CD8-positive, alpha-beta memory T cell (primary cell): ENCODE measurements at places on chromosomes 2 and 18. TPM values are rescaled to one million over a fixed set of nuclear protein-coding genes. Genes with fewer than 3 reads are reported as not detected.

DNA sequence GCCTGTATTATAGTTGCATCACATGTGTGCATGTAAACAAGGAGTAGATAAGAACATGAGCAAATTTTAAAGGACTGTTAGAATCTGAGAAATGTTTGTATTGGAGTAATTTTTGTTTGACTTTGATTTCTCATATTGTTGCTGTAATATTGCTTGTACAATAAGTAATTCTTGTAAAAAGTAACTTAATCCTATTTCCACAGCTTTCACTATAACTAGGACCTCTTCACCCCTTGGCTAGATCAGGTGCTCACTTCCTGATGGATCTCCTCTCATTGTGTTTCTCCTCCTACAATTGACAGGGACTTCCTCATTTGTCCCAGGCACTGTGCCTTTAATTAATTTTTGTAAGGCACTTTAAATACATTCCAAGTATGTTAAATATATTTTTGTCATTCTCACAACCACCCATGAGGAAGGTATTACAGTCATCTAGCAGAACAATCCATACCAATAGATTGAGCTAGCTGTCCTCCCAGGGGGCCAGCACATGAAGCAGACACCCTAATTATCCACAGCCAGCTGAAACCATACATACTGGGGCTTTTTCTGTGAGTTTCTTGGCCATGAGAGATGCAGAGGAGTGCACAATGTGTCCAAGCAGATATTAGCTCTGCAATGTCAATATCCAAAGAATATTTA, 359.5 kb upstream of the ACVR2A start:
- DNase-seq, result no peak
- H3K27ac ChIP-seq, result no peak overlapping the region
- H3K36me3 ChIP-seq, result no peaks in the 10 kb centered on the region
- H3K4me3 ChIP-seq, result no peak overlapping the region

Gene CGREF1
- total RNA-seq, result 2.7 TPM

DNA sequence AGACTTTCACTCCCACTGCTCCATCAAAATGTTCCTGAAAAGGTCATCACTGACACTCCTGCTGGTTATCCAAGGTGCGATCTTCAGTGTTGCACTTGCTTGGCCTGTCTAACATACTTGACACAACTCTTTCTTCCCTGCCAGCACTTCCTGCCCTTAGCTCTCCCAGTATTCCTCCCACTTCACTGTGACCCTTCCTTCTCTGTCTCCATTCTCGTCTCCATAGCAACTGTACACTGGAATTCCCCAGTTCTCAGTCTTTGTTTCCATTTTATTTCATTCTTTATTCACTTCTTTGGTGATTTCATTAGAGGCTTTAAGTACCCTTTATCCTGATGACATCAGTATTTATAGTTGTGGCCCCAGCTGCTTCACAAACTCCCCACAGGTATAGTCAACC, 333.0 kb downstream of the IRS1 start:
- no peak overlapping the region for H3K27ac ChIP-seq
- H3K4me1 ChIP-seq, result no peaks in the 10 kb centered on the region
- H3K36me3 ChIP-seq, result no peaks in the 10 kb centered on the region

DNA sequence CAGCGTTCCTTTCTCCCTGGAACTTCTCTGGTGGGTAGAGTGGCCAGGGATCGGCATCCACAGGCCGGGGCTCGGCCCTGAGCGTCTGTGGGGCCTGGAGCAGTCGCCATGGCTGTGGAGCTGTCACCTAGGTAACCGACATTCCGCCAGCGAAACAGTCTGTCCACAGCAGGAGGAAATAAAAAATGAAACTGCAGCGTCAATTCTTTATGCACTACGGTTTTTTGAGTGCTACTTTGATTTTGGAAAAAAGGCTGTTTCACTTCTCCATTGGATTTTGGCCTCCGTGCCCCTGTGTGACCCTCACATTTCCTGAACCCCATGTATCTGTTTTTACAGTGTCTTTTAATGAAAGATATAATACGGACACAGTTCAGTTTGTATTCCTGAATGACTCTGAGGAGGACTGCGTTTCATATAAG, 163.4 kb downstream of the LDLRAD4 start:
- no peaks in the 10 kb centered on the region for H3K27me3 ChIP-seq
- DNase-seq, result peak; percentile 69
- peak overlapping the region; percentile 45 for H3K27ac ChIP-seq
- peaks cover 53% of the 10 kb centered on the region for H3K4me1 ChIP-seq
- peak overlapping the region; percentile 41 for H3K4me3 ChIP-seq
- no peaks in the 10 kb centered on the region for H3K36me3 ChIP-seq
